SK-N-SH (cell line): ENCODE measurements at places on chromosomes 13 and 19.

- peak; percentile 54 for DNase-seq
These were observed 657 bp downstream of the ZNF550 start for GRCh38 chr19:57559008-57559403.

GRCh38 chr19:15456871-15457700, 7.3 kb downstream of the RASAL3 start:
- no peak for DNase-seq

DNA sequence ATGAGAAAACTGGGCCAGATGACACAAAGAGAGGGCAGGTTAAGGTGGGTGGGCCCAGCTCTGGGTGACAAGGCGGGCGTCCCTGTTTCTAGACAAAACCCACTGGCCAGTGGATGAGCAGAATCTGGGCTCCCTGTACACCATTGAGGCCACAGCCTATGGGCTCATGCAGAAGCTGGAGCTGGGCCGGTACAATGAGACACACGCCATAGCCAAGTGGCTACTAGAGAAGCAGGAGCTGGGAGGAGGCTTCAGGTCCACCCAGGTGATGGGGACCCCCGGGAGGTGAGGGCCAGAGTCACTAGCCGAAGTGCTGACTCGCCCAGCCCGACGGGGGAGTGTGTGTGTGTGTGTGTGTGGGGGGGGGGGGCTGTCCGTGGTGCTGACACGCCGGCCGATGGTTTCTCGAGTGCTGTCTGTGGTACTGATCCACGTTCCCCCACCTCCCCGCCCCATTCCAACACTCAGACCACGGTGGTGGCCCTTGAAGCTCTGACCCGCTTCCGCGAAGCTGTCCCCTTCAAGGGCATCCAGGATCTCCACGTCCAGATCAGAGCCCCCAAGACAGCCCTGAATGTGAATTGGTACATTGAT, 24.3 kb upstream of the SHFL start:
- DNase-seq = no peak

GRCh38 chr13:55439450-55439849, 1701.3 kb upstream of the PRR20A start:
- no peak for DNase-seq

DNA sequence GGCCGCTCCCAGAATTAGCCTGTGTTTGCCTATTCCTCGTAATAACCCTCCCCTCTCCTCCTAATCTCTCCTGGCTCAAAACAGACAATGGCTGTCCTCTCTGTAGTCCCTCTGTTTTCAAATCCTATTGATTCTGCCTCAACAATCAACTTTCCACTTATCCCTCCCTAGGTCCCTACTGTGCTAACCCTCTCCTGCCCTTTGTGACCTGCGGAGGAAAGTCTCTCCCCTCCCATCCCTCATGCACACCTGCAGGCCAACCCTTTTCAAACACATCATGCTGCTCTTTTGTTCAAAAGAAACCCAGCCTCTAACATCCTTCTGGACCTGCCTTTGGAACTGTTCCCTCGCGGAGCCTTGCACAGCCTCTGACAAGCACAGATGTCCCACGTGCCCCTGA, 37.3 kb downstream of the CILP2 start:
- no peak for DNase-seq

GRCh38 chr19:2249010-2249866, at the start of gene AMH:
TSS of gene AMH (plus strand) at chr19:2249323. CDS start at chr19:2249333, 10 bp downstream.
- DNase-seq = peak; percentile 33

GRCh38 chr13:26663791-26664190, 96.8 kb downstream of the GPR12 start:
- DNase-seq = no peak

GRCh38 chr13:99217461-99218110, 16.9 kb downstream of the UBAC2 start:
- DNase-seq = no peak

GRCh38 chr19:49468199-49468598, 5.8 kb upstream of the FLT3LG start:
- no peak for DNase-seq

- no peak for DNase-seq
These were observed 194.7 kb downstream of the NHLRC3 start for GRCh38 chr13:39232999-39233398.

DNA sequence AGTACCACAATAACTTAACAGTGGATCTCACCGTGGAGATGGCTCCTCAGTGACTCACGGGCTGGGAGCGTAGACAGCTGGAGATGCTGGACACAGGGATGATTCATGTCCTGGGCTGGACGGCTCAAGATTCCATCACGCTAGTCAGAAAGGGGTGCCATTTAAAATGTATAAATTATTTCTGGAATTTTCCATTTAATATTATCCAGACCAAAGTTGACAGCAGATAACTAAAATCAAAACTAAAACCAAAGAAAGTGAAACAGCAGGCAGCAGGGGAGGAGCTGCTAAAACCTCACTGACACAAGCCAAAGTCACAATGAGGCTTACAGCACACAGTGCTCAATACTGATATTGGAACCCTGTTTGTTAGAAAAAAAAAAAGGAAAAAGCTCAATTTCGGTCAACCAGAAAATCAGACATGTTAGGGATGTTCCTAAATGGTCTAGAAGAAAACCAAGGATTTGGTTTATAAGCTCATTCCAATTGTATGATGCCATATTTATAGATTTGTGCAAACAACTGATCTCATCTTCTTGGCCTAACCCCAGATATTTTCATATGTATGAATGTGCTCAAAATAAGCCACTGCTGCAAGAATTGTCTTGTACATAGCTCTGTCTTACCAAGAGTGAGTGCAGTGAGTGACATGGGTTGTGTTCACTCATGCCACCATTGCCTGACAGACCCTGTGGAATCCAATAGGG, 111.8 kb downstream of the SACS start:
- DNase-seq = no peak

GRCh38 chr13:98878486-98879126, 99.3 kb downstream of the DOCK9 start:
- no peak for DNase-seq

DNA sequence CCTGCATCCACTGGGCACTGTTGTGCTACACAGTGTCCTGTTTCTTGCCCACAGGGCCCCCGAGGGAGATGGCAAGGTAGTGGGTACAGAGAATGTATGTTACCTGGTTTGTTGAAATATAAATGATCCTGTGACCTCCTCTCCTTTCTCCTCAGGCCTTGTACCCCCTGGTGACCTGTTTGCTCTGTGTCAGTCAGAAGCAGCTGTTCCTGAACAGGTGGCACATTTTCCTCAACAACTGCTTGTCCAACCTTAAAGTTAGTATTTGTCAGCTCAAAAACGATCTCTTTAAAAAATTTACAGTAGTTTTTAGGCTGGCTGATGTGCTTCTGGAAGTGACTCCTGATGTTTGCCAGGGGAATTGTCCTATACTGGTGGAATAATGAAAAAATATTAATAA, 105.1 kb downstream of the FRY start:
- DNase-seq = no peak

DNA sequence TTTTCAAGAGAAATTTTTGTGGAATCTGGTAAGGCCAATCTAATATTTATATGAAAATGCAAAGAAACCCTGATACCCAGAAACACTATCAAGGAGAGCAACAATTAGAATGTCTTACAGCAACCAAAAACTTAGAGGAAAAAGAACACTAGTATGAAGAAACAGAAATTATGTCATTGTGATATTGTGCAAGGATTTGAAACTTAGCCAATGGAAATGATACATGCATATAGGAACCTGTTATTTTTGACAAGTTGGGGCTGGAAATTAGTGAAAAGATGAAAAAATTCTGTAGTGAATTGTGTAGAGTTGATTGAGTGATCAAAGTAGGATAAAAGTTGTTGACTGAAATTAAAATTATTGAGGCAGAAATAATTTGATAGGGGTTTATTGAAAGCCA, 792.6 kb upstream of the SLITRK6 start:
- DNase-seq = no peak

DNA sequence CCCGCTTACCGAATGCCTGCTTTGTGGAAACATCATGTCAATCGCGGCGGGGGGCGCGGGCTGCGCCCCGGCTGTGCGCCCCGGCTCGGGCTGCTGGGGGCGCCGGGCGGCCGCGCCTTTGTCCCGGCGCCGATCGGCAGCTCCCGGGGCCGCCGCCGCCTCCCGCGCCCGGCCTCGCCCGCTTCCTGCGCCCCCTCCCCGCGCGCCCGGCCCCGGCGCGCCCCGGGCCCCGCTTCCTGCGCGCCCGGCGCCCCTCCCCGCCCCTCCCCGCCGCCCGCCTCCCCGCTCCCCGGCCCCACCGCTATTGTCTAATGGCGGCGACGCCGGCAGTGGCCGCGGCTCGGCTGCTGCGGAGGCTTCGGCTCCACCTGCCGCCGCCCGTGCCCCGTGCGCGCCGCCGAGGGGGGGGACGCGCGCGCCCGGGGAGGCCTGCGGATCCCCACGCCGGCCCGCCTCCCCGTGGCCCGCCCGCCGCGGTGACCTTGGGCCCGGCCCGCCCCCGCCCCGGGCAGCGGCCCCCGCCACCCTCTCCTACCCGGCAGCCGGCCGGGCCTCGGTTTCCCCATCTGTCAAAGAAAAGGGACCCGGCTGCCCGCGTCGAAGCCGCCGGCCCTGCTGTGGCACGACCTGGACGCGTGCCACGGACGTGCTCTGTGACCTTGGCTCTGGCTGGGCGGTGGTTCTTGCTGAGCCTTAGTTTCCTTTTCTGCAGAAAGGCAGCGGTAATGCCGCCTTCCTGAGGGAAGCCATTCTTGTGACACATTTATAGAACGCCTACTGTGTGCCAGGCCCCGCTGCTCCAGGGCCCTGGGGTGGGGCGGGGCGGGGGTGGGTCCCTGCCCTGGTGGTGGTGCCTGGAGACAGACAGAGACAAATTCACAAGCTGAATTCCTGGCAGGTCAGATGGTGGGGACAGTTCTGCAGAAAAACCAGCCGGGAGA, at the start of gene TLE5:
TSS of gene TLE5 (minus strand) at position 331 of the 941 bp plus-strand sequence. CDS start at position 36, 295 bp downstream.
- DNase-seq = peak; percentile 92

GRCh38 chr19:38022791-38023670, 116.0 kb downstream of the SIPA1L3 start:
- DNase-seq = no peak
